ENCODE measurements at places on chromosomes 2 and 18.

GRCh38 chr18:76450452-76451395 is 44.3 kb downstream of the ZNF516 start:
- no peak for DNase-seq

- no peak for DNase-seq
These were observed 23.8 kb downstream of the SNORC start for GRCh38 chr2:232893834-232894233.

- DNase-seq: no peak
These were observed 37.8 kb upstream of the RTTN start for GRCh38 chr18:70243131-70243929.

DNA sequence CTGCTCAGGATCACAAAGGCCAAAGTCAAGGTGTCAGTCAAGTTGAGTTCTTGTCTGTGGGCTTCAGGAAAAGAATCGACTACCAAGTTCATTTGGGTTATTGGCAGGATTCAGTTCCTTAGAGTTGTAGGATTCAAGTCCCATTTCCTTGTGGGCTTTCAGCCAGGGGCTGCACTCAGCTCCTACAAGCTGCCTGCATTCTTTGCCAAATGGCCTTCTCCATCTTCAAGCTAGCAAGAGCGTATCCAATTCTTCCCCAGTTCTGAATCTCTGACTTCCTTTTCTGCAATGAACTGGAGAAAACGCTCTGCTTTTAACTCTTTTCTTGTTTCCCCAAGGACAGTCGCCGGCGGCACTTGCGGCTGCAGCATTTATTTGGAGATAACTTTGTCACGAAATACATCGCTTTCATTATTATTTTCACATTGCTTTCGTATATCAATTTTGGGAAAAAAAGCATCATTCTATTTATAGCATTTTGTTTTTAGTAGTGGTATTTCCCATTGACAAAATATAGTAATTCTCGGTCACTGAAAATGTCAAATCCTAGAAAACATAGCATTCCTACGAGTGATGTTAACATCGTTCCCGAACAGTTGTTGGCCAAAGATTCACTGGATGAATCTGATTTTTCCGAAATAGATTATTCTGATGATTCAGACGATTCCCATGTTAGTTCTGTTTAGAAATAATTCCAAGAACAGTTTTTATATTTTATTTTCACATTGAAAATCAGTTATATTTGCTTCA is 59.6 kb upstream of the SERPINE2 start:
- no peak for DNase-seq

DNA sequence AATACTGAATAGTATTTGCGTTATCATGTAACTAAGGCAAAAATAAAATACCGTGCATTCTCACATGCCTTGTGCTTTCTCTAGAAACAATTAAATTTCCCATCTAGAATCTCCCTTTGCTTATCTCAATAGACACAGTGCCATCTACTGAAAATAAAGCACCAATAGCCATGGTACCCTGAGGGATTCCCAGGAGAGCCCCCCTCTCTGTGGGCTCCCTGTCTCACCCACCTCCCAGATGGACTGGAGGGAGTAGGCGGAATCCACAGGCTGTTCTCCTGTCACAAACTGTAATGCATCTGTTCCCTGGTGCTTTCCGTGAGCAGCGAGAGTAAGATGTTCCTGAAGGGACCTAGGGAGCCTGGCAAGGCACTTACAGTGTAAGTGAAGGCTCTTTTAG is 112.4 kb upstream of the UPP2 start:
- no peak for DNase-seq

DNA sequence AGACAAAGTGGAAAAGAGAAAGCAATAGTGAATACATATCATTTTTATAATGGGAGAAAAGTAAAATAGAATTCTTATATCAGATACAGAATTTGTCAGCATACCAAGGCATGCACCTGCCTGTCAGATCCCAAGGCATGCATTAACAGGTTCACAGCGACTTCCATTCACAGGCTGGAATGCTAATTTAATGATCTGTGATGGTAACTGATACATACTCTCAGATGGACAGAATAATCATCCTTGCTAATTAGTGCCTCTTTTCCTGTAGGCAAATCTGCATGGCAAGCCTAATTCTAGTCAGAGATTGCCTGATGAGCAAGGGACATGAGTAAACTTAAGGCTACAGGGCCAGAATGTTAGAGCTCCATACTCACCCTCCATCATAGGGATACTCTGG is 76.1 kb downstream of the PRKRA start:
- DNase-seq: no peak

- DNase-seq: no peak
These were observed 197.7 kb upstream of the MGAT5 start for GRCh38 chr2:134056173-134056572.
